Upper lobe of right lung (tissue), 1 donor: ENCODE measurements at places on chromosomes 13 and 19.

- no peak for DNase-seq
These were observed 68.6 kb downstream of the CELF5 start for GRCh38 chr19:3292958-3293529.

- DNase-seq, result no peak
These were observed 124.7 kb upstream of the RNF113B start for GRCh38 chr13:98301721-98302120.

- DNase-seq, result peak; percentile 91
These were observed at the start of gene BCAM for GRCh38 chr19:44808463-44809371. TSS of gene BCAM (plus strand) at chr19:44809103. CDS start at chr19:44809125, 22 bp downstream.

GRCh38 chr13:49246850-49247642 lies 679 bp upstream of the CDADC1 start:
- no peak for DNase-seq

DNA sequence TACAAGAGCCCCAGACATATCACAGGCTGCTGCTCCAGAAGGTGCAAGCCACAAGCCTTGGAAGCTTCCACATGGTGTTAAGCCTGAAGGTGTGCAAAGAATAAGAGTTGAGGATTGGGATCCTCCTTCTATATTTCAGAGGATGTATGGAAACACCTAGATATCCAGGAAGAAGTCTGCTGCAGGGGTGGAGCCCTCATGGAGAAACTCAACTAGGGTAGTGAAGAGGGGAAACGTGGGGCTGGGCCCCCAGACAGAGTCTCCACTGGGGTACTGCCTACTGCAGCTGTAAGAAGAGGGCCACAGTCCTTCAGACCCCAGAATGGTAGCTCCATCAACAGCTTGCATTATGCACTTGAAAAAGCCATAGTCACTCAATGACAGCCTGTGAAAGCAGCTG lies 1444.0 kb downstream of the SLITRK1 start:
- no peak for DNase-seq
